Bone marrow (tissue), 2 donors: ENCODE measurements at places on chromosomes 12 and 14.

- no peak for DNase-seq
Observed at GRCh38 chr12:126676434-126676833, 1590.5 kb upstream of the TMEM132C start.

DNA sequence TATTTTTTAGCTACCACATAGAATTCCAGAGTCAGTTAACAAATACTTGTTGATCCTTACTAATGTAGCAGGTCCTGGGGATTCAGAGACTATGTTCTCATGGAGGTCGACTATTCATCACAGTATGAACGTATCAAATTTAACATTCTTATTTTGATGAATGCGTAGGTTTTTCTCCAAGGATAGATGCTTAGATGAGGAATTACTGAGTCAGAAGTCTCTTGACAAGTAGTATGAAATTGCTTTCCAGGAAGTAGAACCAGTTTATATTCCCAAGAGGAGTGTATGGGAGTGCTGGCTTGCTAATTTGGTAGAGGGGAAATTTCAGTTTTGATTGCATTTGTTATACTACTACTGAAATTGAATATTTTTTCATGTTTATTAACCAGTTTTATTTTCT lies 42.8 kb upstream of the CRADD start:
- DNase-seq: no peak

- no peak for DNase-seq
Observed at GRCh38 chr12:96912261-96912660, 5.2 kb downstream of the NEDD1 start.

GRCh38 chr12:66140731-66141130 lies 10.2 kb upstream of the LLPH start:
- no peak for DNase-seq

DNA sequence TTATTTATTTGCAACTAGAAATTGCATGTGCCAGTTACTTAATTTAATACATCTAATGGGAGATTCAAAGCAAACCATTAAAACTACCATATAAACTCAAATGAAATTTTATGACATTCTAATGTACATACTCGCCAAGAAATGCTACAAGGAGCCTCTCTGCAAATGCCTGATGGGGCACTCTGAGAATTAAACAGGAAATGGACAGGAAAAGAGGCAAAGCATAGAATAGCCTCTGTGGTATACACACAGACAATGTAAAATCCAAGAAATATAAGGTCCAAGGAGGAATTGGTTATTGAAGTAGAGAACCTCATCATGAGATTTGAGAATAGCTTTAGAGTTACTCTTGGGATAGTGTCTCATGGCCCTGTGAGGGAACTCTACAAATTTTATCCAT lies 41.2 kb downstream of the RAB21 start:
- DNase-seq: no peak

GRCh38 chr12:93766796-93767523 lies 89.8 kb downstream of the CRADD start:
- DNase-seq: peak; percentile 61

DNA sequence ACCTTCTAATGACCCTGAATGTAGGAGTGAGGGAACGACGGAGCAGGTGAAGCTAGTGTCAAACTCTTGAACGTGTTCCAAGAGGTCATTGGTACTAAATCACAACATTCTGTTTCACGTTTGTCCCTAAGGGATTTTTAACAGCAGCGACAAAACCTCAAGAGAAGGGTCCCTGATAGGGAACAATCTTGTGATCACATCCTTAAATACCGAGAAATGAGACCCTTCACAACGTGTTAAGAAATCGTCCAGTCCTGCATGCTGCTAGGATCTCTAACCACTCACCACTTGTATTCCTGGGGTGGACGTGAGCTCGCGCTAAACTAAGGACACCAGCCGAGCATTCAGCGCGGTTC lies 134.1 kb upstream of the KRAS start:
- no peak for DNase-seq

DNA sequence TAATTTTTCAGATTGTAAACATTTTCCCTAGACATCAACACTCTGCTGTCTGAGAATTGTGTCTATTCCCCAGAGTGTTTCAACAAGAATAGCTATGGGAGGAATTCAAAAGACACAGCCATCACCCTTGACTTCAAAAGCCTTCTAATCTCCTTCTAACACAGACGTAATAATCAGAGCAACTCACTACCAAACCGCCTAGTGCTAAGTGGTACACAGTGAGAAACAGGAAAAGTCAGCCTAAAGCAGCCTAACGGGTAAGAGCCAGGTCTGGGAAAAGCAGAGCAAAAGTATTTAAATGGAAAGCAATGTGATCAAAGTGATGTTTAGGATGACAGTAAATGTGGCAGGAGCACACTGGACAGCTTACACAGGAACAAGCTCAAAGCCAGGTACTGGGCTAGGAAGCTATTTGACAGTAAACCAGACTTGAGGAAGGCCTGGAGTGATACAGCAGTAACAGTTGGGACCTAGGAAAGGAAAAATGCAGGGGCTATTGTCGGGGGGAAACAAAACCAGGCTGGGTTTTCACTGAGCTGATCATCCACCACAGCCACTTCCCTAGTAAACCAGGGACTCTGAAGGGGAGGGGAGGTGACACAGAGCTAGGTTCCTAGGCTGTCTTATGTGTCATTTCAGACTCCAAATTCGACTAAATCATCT lies 29.4 kb downstream of the CORO1C start:
- DNase-seq: peak; percentile 71

DNA sequence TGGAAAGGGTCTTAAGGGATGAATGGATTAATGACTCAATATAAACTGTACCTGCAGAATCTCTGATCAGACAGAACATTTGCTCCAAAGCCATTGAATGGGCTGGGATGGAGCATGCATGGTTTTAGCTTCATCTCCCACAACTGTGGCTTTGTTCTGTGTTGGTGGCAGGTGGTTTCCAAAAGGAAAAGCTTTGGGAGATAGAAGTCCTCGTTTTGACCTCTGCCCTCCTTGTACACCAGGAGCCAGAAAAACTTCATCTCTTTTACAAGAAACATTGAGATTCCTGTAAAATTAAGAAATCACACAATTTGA lies 39.5 kb downstream of the GPR65 start:
- no peak for DNase-seq

- DNase-seq: no peak
Observed at GRCh38 chr12:2596441-2596840, 198.3 kb upstream of the FKBP4 start.

GRCh38 chr14:75831952-75832351 lies 149.8 kb downstream of the TGFB3 start:
- no peak for DNase-seq

GRCh38 chr14:103378038-103378854 lies 7.0 kb upstream of the MARK3 start:
- DNase-seq: no peak

DNA sequence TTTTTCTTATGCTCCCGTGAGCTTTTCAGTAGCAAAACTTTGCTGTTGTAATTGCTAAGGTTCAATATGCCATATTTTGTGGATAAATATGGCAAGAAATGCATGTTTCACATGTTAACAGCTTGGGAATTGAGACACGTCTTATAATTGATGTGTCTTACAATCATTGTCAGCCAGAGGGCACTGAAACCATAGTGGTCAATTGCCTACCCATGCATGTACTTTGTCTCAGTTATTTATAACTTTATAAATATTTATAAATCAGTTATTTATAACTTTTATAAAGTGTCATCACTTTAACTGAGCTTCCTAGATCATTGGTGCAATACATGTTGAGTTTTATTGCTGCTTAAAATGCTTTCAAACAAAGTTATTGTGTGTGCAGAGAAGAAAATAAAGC lies 82.0 kb downstream of the CATSPERB start:
- DNase-seq: no peak

- DNase-seq: no peak
Observed at GRCh38 chr14:68421116-68421515, 371.8 kb downstream of the ZFP36L1 start.

DNA sequence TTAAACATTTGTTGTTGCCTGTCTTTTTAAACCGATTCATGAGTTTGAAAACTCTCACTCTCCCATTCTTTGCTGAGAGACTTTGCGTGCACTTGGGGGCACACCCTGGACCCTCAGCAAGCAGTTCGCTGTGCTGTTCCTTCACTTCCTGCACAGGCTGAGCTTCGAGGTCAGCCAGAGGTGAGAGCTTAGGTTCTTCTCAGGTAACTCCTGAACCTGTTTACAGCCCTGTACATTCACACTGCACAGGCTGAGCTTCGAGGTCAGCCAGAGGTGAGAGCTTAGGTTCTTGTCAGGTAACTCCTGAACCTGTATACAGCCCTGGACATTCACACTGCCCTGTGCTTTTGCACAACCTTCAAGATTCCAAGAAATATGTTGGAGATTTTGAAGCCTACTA lies 9.8 kb upstream of the CLECL1 start:
- DNase-seq: no peak

GRCh38 chr12:45268672-45269411 lies 52.9 kb downstream of the ANO6 start:
- DNase-seq: no peak

- DNase-seq: no peak
Observed at GRCh38 chr12:120702637-120703036, 7.6 kb upstream of the UNC119B start.

DNA sequence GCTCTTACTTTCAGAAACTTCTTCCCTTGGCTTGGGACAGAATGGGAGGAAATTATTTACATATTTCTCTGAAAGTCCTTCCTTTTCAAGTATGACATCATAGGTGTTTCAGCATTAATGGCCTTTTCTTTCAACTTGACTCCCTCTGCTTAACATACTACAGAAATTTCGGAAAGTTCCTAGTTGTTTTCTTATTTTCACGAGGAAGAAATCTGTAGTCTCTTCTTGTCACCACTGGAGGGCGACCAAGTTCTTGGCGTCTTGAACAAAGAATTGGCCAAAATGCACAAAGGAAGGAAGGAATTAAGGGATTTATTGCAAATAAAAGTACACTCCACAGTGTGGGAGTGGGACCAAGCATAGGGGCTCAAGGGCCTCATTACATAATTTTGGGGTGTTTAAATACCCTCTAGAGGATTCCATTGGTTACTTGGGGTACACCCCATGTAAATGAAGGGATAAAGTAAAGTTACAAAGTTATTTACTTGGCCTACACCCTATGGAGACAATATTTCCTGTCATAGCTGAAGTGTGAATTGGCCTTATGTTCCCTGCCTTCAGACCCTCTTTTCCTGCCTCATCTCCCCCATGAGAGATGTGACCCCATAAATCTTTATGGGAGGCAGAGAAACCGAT lies 70.4 kb downstream of the RPL10L start:
- no peak for DNase-seq
